Suppressor macrophage (primary cell): ENCODE measurements at places on chromosomes 4 and X.

DNA sequence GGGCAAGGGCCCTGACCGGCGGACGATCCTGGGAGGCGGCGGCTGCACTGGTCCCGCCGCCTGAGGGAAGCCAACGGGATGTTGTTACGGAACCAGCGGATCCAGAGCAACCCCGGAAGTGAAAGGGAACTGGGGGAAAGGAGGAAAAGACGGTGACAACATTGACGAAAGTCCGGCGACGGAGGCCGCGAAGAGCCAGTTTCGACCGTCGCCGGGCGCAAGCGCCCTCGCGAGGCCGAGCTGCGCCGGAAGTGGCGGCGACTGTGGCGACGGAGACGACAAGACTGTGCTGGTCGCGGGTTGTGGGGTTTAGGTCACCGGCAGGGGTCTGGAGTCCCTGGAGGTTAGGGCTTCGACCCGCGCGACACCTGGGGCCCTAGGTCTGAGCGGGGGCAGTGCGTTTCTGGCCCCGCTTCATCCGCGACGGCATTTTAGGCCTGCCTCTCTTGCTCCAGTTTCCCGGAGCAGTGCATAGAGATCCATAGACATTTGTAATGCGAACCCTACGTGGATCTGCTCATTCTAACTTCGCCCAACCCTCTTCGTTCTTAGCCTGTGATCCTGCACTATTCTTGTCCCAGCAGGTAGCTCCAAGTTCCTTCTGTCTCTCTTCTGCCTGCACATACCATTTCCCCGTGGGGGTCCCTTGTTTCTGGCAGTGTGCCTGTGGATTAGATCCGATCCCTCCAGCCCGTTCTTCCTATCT is at the start of gene BOD1L1:
Gene BOD1L1, minus strand, starts transcription at position 120 of the 706 bp plus-strand sequence. CDS start 138 bp downstream, outside the sequence.
- DNase-seq: peak; percentile 92

DNA sequence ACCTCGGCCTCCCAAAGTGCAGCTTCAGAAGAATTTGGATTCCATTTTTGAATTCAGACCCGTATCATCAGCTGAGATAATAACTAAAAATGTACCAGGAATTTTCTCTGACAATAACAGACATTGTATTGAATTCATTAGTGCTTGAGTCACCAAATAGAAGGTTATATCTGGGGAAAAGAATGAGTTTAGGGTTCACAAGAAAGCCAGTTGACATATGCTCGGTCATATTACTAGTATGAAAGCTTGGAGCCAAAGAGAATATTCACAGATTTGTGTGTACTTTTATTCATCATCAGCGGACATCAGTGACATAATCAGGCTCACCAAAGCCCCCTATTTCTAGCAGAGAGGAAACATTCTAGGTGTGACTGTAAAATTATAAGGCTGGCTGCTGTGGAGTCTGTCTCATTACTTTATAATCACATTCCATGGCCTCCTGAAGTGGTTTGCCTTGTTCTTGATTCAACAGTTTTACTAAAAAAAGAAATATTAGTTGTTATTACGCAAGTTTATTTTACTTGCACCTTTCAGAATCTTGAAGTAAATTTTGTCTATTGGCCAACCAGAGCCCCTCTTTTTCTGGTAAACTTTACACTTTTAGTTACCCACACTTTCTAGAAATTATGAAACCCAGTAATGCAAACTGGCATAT is 14.6 kb upstream of the DCTD start:
- no peak for DNase-seq

- DNase-seq: no peak
These were observed 549.7 kb downstream of the IL1RAPL1 start for GRCh38 chrX:29136904-29137303.

DNA sequence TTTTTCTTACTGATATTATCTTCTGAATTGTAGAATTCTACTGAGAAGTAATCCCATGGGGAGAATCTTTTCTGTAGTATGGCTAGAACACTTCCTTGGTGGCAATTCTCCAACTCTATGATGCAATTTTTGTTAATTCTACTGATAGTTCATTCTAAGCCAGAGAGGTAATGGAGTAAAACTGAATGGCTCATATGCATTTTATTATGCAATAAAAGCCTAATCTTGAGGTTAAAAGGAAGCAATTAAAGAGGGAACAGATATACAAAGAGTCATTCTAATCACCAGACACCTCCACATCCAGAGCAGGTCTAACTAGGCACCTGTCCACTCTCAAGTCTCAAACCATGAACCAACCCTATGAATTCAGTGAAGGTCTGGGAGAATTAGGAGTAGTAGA is 9.7 kb downstream of the RAP2C start:
- peak; percentile 13 for DNase-seq

GRCh38 chr4:122783301-122784215 is 43.1 kb upstream of the FGF2 start:
- no peak for DNase-seq

DNA sequence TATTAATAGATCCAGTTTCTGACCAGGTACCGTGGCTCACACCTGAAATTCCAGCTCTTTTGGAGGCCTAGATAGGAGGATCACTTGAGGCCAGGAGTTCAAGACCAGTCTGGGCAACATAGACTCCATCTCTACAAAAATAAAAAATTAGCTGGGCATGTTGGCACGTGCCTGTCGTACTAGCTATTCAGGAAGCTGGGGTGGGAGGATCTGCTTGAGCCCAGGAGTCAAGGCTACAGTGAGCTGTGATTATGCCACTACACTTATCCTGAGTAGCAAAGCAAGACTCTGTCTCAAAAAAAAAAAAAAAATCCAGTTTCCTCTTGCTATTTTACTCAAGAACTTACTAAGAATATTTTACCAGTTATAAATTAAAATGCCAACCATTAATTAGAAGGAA is 91.7 kb downstream of the SLC10A6 start:
- no peak for DNase-seq

GRCh38 chr4:73917081-73917501 is 47.9 kb downstream of the CXCL1 start:
- DNase-seq: peak; percentile 62

- no peak for DNase-seq
These were observed at the start of gene SPINK2 for GRCh38 chr4:56821381-56822243. Gene SPINK2, minus strand, starts transcription at chr4:56821701. Its CDS starts 39 bp downstream, at chr4:56821662.

GRCh38 chr4:157978680-157979361 is 194.0 kb downstream of the GASK1B start:
- peak; percentile 56 for DNase-seq

DNA sequence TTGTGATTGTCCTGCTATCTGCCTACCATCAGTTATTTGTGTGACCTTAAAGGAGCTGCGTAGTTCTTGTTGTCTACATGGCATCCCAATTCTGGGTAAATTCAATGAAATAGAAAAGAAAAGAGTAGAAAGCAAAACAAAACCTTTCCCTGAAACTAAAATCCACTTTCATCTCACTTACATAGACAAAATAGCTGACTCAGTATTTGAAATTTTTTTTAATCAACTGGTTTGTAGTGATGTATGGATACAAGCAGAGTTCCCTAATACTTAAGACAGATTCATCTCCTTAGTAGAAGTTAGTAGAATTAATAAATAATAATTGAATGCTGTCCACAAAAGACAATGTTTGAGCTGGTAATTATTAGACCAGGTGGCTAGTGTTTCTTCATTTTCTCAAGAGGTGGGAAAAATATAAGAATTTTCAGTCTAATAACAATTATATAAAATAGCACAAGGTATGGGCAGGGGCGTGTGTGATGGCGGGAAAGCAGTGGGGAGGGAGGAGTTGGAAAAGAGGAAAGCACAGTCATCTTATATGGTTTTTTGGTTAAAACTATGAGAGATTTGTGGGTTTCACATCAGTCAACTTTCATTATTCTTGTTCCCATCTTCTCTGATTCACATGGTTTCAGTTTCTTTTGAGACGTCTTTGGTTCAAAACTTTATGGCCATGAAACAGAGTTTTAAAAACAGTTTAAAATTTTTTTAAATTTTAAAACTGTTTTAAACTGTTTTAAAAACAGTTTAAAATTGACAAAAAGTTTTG is 275.2 kb downstream of the SPRY1 start:
- no peak for DNase-seq
